ENCODE measurements at places on chromosomes 5 and 9.
A peak's percentile ranks its signal among the peaks of the same experiment; 100 is the strongest.

DNA sequence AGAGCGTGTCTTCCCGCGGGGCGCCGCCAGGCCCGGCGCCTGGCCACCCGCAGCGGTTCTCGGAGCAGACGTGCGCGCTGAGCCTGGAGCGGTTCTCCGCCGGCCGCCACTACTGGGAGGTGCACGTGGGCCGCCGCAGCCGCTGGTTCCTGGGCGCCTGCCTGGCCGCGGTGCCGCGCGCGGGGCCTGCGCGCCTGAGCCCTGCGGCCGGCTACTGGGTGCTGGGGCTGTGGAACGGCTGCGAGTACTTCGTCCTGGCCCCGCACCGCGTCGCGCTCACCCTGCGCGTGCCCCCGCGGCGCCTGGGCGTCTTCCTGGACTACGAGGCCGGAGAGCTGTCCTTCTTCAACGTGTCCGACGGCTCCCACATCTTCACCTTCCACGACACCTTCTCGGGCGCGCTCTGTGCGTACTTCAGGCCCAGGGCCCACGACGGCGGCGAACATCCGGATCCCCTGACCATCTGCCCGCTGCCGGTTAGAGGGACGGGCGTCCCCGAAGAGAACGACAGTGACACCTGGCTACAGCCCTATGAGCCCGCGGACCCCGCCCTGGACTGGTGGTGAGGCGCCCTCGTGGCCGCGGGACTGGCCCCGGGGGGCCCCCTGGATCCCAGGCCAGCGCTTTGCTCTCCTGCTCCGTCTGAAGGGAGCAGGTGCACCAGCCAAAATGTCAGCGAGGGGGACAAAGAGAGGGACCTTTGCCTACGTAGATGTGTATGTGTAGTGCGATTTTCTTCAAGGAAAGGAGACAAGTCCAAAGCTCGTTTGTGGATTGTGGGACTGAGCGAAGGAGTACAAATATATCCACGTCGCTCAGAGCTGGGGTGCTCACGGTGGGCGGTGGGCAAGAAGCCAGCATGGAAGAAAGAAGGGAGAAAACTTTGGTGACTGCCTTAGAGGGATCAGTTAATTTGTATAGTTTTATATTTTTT, 19.5 kb downstream of the BTNL9 start:
- peak; percentile 47 for DNase-seq

GRCh38 chr9:34272101-34272541, 56.9 kb downstream of the KIF24 start:
- no peak for DNase-seq

- DNase-seq, result no peak
Observed at GRCh38 chr9:109164042-109164441, 3.0 kb downstream of the FRRS1L start.

- DNase-seq, result no peak
Observed at GRCh38 chr5:159005062-159005461, 94.7 kb downstream of the EBF1 start.

DNA sequence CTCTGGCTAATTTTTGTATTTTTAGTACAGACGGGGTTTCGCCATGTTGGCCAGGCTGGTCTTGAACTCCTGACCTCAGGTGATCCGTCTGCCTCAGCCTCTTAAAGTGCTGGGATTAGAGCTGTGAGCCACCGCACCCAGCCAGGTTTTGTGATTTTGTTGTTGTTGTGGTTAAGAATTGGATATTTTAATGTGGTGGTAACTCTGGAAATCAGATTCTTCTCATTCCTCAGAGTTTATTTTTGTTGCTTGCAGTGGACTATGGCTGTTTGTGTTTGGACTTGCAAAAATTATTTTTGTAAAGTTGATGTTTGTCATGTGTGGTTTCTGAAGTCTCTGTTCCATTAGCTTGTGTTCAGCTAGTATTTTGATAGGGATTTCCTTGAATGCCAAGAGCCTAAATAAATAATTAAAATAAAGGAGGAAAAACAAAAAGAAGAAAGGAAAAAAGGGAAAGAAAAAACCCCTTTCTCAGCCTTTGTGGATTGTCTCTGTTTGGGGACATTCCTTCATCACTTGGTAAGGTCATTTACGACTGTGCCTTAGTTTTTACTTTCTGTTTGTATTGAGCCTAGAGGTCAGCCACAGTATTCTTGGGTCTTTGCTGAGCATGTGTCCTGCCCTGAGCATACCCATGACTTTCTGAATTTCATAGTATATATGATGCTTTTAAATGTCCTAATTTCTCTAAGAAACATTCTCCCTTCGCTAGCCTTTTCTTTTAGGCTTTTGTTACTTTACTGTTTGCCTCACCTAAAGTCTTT, 37.3 kb downstream of the PBX3 start:
- no peak for DNase-seq

DNA sequence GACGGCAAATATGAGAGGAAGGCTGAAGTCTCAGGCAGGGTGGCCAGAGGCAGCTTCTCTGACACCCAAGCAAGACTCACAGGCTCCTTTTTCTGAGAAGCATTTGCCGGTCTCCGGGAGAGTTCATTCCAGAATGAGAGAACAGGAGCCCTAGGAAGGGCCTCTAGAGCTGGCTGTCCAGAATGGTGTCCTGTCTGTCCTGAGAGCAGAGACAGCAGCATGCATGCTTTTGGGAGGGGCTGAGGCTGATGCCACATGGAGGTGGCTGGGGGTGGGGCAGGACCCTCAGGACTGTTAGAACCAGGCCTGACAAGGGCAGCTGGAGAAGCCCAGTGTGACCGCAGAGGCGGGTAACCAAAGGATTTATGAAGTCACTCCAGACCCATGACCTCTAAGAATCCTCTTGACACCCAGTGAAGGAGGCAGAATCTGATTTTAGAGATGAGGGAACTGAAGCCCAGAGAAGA, 60.0 kb downstream of the SHB start:
- DNase-seq, result no peak

DNA sequence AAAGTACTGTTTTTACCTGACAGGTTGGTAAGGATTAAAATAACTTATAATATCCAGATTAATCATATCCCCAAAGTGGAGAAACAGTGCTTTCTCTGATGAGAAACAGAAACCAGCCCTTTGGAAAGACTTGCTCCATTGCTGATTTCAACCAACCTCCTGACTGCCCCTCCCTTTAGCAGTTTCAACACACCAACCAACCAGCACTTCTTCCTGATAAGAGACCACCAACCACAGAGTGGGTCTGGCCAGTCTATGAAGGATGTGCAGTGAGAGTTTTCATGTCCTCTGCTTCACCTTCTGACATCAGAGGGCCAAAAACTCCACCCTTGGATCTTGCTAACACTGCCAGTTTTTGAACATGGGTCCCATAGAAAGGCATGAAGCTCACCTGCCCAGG, 28.1 kb downstream of the RIGI start:
- DNase-seq, result no peak

Data from small intestine (tissue), 16 donors.